ENCODE measurements at places on chromosomes 2 and 18.

- DNase-seq, result no peak
Measured at GRCh38 chr2:96264656-96265348, 995 bp downstream of the TMEM127 start.

DNA sequence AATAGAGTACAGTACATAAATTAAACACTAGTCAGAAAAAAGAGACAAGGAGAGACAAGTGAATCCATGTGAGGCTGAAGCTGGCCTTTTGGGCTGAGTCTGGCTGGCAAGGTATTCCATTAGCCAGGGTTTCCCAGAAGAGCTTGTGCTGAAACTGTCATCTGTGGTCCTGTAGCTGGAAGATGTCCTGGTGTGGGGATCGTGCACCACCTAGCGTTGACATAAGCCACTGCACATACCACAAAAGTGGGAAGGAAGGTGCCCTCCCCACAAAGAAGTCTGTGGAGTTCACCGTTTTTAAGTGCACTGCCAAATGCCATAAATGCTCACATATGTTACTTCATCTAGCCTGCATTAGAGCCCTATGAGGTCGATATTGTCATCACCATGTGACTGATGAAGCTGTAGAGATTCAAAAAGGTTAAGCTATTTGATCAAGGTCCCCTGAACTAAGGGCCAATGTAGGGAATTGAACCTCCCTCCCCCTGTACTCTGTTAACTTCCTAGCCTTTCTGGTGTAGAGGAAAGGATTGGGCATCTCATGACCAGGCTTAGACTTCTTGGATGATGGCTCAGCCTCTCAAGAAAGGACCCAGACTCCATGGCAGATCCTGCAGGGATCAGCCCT lies 31.9 kb upstream of the GALNT14 start:
- DNase-seq, result peak; percentile 60

DNA sequence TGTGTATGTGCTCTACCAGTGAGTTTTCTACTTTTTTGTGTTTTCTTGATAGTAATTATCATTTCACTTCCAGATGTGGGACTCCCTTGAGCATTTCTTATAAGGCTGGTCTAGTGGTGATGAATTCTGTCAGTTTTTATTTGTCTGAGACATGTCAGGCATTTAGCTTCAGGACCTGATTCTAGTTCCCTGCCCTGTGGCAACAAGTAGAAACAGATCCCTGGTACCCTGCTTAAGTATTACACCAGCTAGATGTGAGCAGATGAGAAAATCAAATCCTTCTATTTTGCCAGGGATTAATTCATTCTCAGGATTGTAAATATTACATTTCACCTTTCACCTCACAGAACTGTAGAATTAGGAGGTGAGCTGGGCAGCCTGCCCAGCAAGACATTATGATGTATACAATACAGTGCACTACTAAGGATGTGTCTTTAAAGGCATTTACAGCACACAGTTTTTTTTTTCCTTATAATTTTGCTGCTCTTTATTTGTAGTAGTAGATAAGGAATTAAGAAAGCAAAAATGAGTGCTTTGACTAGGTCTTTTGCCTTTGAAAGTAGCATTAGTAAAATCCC lies 35.1 kb downstream of the GALM start:
- DNase-seq, result no peak

DNA sequence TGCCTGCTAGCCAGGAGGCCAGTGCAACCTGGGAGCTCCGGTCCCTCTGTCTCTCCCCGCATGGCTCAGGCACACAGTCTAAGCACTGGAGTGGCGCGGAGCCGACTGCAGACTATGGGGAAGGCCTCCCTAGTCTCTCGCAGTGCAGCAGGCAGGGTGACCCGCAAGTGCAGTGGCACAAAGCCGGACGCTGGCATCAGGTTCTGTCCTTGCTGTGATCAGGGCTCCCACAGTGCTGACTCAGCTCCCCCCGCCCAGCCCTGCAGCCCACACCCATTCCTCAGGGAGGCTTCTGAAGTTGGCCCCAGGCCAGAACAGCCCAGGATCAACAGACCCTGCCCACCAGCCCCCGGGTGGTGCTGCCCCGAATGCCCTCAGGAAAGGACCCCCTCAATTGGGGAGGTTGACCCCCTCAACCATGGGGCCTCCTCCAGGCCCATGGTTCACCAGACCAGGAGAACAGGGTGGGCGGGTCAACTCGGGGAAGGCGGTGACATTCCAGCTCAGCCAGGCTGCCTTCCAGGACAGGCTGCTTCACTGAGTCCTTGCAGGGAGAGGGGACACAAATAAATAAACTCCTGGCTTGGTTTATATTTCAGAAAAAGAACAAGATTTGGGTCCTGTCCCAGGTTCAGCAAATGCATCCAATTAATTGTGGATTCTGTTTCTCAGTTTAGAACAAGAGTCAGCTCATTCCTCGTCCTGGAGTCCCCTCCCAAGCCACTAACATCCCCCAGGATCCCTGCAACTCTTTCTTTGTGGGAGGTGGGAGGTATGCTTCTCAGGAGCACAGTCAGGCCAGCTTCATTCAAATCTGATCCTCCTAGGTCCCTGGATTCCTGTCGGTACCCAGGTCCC lies 12.2 kb downstream of the BIN1 start:
- DNase-seq, result peak; percentile 65

GRCh38 chr2:38465789-38466127 lies 88.7 kb upstream of the ATL2 start:
- DNase-seq, result peak; percentile 23
